ENCODE measurements at places on chromosomes 13 and 19.

- DNase-seq, result no peak
These were observed 3.9 kb upstream of the TMPRSS9 start for GRCh38 chr19:2356036-2356646.

- DNase-seq, result no peak
These were observed 357.7 kb downstream of the LMO7 start for GRCh38 chr13:75993823-75994222.

DNA sequence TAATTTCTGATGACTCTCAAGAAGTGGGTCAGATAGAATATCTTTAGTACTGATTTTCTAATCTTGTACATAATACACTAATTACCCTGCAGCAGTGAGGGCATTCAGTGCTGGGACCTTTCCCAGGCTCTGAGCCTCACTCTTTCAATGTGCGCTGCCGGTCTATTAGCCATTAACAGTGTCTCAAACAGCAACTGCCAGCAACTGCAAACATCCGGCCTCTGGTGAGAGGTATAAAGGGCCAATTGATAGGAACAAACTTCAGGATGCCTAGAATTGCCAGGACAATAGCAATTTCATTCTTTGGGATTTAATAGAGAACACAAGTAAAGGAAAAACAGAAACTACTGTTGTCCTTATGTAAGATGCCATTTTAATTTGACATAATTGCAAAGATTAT, 604.4 kb upstream of the SPRY2 start:
- DNase-seq, result no peak

GRCh38 chr13:61202042-61202441, 213.6 kb downstream of the PCDH20 start:
- DNase-seq, result no peak

DNA sequence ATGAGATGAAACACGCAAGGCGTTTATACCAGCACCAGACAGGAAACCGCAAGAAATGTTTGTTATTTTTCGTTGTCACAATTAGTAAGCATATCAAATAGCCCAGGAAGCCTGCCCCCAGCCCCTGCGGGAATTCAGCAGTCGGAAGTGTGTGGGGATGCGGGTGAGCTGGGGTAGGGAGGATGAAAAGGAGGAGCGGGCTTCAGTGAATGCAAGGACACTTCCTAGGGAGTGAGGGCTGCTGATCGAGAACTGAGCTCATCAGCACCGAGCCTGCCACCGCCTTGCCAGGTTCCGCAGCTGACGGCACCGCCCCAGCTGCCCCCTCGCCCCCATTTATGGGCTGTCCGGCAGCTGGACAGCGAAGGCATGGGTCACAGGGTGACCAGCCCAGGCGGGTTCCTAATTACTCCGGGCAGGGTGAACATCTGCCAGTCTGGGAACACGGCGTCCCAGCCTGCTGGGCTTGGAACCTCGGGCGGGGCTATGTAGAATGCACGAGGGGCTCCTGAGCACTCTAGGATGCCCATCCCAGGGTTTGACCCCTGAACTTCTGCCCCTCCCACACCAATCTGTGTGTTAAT, 1.6 kb upstream of the BEST2 start:
- DNase-seq, result no peak
